ENCODE measurements at places on chromosomes 7 and 10. TPM values are rescaled to one million over a fixed set of nuclear protein-coding genes. Genes with fewer than 3 reads are reported as not detected.
A peak's percentile ranks its signal among the peaks of the same experiment; 100 is the strongest.

DNA sequence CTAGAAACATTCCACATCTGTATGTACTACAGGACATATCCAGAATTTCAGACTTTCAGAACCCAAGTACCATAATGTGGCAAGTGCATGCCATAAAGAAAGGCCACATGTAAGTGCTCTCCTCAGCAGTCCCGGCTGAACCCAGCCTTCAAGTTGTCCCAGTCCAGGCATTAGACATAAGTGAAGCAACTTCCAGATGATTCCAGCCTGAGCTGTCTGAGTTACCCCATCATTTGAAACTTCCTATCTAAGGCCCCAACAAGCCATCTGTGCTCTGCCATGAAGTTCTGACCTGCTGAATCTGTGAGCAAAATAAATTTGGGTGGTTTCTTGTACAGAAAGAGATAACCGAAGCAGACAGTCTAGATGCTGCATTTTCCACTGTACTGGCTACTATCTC is 218.8 kb downstream of the IPMK start:
- DNase-seq = no peak

GRCh38 chr7:106282852-106283251 is 1.9 kb downstream of the NAMPT start:
- no peak for DNase-seq

NYAP1 gene
- total RNA-seq = under 0.01 TPM

DNA sequence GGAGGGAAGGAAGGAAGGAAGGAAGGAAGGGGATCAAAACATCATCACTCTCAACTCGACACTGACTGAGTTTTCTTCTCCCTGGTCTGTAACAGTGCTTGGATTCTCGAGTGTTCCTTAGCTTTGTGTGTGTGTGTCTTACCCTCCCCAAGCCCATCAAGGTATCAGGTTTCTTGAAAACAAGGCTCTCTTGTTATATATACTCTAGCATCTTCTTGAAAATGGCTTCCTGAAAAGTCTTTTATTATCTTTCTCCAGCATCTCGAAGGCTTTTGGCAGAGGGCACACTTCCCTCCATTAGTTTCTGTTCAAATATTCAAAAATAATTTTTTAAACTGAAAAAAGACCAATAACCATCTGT is 13.4 kb downstream of the SERPINE1 start:
- DNase-seq = no peak

GRCh38 chr7:133746305-133746704 is 380.8 kb upstream of the LRGUK start:
- no peak for DNase-seq

GRCh38 chr10:70405037-70405824 is 1.3 kb downstream of the EIF4EBP2 start:
- peak; percentile 48 for DNase-seq

NAT16 gene
- not detected for total RNA-seq

GRCh38 chr7:14389181-14389591 is 399.7 kb upstream of the ETV1 start:
- DNase-seq = no peak

HSPA14 gene
- total RNA-seq = 5.7 TPM

DNA sequence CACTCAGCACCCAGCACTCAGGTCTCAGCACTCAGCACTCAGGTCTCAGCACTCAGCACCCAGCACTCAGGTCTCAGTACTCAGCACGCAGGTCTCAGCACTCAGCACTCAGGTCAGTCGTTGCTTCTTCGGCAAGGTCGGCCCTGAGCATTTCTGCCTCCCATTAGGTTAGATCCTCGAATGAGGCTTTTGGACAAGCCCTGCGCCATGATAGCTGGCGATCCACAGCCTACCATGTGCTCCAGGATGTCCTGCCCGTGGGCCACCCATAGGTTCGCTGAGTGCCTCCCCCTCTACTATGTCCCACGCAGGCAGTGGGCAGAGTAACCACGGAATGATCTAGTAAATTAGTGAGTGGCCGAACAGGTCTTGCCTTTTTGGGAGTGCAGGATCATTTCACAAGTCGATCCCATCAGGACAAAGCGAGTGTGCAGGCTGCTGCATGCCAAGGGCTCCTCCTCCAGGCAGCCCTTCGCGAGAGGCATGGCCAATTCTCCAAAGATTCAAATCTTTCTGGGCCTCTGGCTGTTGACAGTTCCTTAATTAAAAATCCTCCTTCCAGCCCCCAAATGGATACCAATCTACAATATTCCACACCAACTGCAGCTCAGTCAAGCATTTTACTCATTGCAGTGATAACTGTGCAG is 206.3 kb downstream of the ADARB2 start:
- no peak for DNase-seq

SMO gene
- 33.1 TPM for total RNA-seq

- no peak for DNase-seq
Observed at GRCh38 chr10:42482411-42482810, 156.0 kb downstream of the ZNF33B start.

TRIM56 gene
- 22.4 TPM for total RNA-seq

DNA sequence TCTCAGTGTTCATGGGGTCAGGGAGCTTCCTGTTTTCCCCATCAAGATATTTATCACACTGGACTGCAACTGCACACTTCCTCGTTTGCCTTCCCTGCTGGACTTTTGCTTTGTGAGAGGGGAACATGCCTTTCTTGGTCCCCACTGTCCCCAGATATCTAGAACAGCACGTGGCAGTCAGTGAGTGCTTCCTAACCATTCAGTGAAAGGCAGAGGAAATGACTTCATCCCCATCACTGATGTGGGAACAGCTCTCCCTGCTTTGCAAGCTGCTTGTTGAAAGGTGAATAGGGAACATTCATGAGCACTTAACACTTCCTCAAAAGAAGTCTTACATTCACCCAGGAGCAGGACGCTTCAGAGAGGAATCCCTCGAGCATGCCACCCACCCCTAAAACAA is 135.4 kb downstream of the MYOF start:
- DNase-seq = no peak
